ENCODE measurements at places on chromosomes 2 and 18.

DNA sequence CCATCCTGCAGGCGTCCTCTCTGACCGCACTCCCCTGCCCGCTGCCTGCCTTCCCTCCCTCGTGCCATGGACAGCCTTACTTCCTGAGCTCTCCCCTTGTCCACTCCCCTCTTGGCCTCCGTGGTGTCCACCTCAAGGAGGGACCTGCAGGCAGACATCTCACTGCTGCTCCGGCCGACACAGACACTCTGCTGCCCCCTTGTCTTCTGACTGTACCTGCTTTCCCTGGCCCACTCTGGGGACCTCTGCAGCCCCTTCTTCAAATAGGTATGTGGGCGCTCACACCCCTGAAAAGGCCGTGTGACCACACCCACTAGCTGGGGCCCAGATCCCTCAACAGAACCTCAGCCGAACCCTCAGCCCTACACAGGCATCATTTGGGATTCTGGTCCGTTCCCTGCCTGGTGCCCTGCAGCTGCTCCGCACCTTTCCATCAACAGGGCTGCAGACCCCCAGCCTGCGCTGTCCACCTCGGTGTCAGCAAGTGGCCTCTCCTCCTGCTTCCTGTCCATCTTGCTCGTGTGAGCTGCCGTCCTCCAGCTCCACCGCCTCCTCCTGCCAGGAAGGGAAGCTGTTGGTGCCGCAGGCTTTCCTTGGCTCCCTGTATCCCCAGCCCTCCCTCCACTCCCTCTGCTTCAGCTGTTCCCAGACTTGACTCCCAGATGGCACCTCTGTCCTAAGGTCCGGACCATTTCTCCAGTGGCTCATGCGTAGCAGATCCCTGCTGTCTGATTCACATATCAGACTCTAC lies 94.1 kb downstream of the KLHL29 start:
- DNase-seq = no peak

GRCh38 chr2:32910883-32911598 lies 35.7 kb upstream of the LTBP1 start:
- no peak for DNase-seq

DNA sequence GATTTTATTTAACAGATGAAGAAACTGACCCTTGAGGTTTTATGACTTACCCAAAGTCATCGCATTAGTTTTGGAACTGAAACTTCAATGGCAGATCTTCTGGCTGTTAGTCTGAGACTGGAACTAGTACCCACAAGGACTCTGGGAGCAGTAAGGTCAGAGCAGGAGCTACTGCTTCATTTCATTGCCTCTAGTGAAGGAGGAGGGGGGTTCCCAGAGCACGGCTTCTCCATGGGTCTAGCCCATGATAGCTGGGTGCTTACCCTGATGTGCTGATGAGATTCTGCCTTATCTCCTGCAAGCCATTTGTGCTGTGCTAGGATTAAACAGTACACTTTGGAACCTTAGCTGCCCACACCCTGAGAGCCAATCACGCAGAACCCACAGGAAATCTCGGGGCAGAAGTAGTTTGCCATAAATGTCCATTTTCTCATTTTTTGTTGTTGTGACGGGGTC lies 5.4 kb upstream of the RNASEH1 start:
- DNase-seq = no peak

GRCh38 chr2:11550302-11550701 lies 16.5 kb downstream of the GREB1 start:
- DNase-seq = no peak

DNA sequence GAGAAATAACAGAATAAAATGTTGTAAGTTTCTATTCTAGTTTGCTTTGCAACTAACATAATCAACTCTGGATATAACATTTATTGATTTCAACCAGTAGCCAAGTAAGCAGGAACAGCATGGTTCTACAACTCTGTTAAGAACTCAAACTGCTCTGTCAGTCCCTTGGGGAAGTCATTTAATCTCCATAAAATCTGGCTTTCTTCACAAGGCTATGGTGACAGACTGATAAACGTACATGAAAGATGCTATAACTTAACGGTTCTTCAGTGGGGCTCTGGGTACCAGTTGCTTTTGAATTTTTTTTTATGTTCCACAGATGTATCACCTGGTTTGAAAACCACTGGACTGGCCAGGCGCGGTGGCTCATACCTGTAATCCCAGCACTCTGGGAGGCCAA lies 10.3 kb downstream of the PSME4 start:
- DNase-seq = peak; percentile 20

DNA sequence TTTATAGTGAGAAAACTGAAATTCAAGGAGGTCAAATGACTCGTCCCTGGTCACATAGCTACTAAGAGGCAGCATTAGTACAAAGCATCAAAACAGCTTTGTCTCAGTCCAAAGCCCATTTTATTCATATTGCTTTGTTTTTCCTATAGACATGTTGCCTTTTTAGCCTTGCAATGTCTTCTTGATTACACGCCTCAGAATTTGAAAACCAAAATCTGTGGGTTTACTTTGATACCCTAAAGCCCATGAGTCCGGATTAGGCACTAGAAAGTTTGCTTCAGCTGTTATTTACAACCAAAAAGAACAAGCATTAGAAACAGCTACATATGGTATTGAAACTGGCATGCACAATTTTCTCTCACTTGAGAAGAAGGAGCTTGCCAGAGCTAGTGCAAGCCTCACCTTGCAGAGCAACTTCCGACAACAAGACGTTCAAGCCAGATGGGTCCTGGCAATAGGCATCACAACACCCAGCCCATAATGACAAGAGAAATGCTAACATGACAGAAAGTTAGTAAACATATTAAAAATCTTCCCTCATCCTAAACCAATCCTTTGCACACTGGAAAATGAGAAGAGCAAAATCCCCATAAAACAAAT lies 276.8 kb downstream of the RIT2 start:
- no peak for DNase-seq
